Activated CD4-positive, alpha-beta memory T cell treated with anti-CD3 and anti-CD28 coated beads for 36 hours (primary cell): ENCODE measurements at places on chromosomes 16 and 17. TPM values are rescaled to one million over a fixed set of nuclear protein-coding genes. Genes with fewer than 3 reads are reported as not detected.
A peak's percentile ranks its signal among the peaks of the same experiment; 100 is the strongest.

Gene SLC26A11
- total RNA-seq: 10.6 TPM

Gene KCNJ16
- not detected for total RNA-seq

DNA sequence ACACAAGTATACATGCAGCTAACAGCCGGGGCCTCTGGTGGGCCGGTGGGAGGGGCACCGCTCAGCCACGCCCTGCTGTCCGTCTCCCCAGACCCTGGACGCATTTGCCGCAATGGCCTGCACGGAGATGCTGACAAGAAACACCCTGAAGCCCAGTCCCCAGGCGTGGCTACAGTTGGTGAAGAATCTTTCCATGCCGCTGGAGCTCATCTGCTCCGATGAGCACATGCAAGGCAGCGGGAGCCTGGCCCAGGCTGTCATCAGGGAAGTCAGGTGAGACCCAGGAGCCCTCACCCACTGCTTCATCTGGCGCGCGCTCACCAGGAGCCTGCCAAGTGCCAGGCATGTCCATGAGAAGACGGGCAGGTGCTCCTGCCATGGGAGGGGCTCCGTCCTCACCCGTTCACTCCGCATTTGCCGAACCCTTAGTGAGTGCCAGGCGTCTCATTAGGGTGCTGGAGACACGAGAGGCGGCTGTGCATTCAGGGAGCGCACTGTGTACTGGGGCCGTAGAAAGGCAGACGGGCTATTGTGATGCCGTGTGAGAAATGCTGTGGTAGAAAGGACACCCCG is 51.4 kb upstream of the ENDOV start:
- no peak overlapping the region for H3K4me3 ChIP-seq
- no peak for DNase-seq
- H3K4me1 ChIP-seq: no peaks in the 10 kb centered on the region
- H3K27me3 ChIP-seq: no peaks in the 10 kb centered on the region
- H3K27ac ChIP-seq: peak overlapping the region; percentile 30

DNA sequence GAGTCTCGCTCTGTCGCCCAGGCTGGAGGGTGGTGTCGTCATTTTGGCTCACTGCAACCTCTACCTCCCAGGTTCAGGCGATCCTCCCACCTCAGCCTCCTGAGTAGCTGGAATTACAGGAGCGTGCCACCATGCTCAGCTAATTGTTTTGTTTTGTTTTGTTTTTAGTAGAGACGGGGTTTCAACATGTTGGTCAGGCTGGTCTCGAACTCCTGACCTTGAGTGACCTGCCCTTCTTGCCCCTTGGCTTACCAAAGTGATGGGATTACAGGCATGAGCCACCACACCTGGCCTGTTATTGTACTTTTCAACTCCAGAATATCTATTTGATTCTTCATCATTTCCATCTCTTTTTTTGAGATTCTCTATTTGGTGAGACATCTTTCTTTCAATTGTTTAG is 9.0 kb upstream of the ADORA2B start:
- H3K36me3 ChIP-seq: no peaks in the 10 kb centered on the region
- peaks cover 5% of the 10 kb centered on the region for H3K27me3 ChIP-seq
- no peaks in the 10 kb centered on the region for H3K4me1 ChIP-seq
- H3K4me3 ChIP-seq: no peak overlapping the region

Gene ASPHD1
- total RNA-seq: 1.6 TPM

GRCh38 chr16:12526515-12526914 is 277.2 kb downstream of the CPPED1 start:
- no peaks in the 10 kb centered on the region for H3K27me3 ChIP-seq
- DNase-seq: no peak
- no peak overlapping the region for H3K4me3 ChIP-seq
- no peak overlapping the region for H3K27ac ChIP-seq
- H3K36me3 ChIP-seq: peaks cover 17% of the 10 kb centered on the region
- peaks cover 11% of the 10 kb centered on the region for H3K4me1 ChIP-seq

GRCh38 chr16:12850186-12850585 is 46.5 kb upstream of the CPPED1 start:
- no peaks in the 10 kb centered on the region for H3K4me1 ChIP-seq
- H3K4me3 ChIP-seq: no peak overlapping the region
- no peaks in the 10 kb centered on the region for H3K36me3 ChIP-seq
- DNase-seq: no peak
- H3K27me3 ChIP-seq: peaks cover 11% of the 10 kb centered on the region

DNA sequence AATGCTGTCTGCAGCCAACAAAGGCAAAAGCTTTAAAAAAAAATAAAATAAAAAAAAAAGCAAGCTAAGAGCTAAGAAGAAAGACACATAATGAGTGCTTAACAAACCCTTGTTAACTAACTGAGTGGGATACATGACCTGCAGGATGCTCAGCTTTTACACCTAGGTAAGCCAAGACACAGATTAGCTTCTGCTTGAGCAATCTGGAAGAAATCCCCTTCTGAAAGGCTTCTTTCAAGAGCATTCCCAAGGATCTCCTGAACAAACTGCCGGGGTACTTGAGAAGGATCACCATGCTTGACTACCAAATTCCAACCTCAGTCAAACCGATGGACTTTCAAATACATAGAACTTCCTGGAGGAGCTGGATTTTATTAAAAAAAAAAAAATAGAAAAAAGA is 92.9 kb downstream of the SMG6 start:
- H3K27me3 ChIP-seq: no peaks in the 10 kb centered on the region
- peaks cover 2% of the 10 kb centered on the region for H3K36me3 ChIP-seq
- DNase-seq: no peak
- H3K4me3 ChIP-seq: no peak overlapping the region
- peaks cover 45% of the 10 kb centered on the region for H3K4me1 ChIP-seq
- no peak overlapping the region for H3K27ac ChIP-seq

Gene ITGB3
- total RNA-seq: not detected

Gene SEPTIN1
- 202 TPM for total RNA-seq

Gene C16orf92
- total RNA-seq: not detected

DNA sequence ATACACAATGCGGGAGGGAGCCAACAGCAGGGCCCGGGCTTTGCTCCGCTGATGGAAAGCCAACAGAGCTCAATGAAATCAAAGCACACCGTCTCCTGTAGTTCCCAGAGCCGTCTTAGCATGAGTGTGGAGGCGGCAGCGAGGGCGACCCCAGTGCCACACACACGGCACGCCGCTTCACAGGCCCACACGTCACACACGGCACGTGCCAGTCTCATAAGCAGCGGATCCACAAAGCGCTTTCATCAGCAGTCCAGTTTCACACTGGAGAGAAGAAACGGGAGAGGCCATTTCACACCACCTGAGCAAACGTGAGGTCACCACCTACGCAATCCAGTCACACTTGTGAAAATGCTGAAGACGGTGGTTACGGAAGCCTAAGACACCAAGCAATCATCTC is 34.8 kb downstream of the CYB5D2 start:
- DNase-seq: peak; percentile 37
- no peaks in the 10 kb centered on the region for H3K27me3 ChIP-seq
- no peak overlapping the region for H3K4me3 ChIP-seq
- H3K36me3 ChIP-seq: peaks cover 62% of the 10 kb centered on the region

Gene CIAPIN1
- total RNA-seq: 38.5 TPM

Gene MYCBPAP
- total RNA-seq: 8.5 TPM

Gene KCNH6
- not detected for total RNA-seq

Gene WNT9B
- total RNA-seq: not detected

Gene LGALS9B
- not detected for total RNA-seq

Gene GDPD1
- 2.9 TPM for total RNA-seq

- H3K36me3 ChIP-seq: no peaks in the 10 kb centered on the region
- H3K27me3 ChIP-seq: peaks cover 14% of the 10 kb centered on the region
- H3K4me1 ChIP-seq: no peaks in the 10 kb centered on the region
- no peak overlapping the region for H3K27ac ChIP-seq
- no peak for DNase-seq
- H3K4me3 ChIP-seq: no peak overlapping the region
These were observed 2.7 kb downstream of the ZP2 start for GRCh38 chr16:21208446-21209230.

Gene SECTM1
- total RNA-seq: 12.2 TPM
